ENCODE measurements at places on chromosomes 5 and 9. TPM values are rescaled to one million over a fixed set of nuclear protein-coding genes. Genes with fewer than 3 reads are reported as not detected.

DNA sequence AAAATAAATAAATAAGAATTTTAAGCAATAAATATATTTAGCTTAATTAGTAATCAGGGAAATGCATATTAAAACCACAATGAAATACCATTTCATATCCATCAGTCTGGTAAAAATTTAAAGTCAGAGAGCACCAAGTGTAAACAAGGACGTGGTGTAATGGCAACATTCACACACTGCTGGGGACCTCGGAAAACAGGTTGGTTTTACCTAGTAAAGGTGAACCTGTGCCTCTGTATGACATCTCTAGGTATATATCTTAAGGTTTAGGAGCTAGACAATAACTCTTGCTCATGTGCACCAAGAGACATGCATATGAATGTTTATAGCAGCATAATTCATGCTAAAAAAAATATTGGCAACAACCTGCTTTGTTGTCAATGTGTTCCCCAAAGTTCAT is 29.7 kb downstream of the FNBP1 start:
- H3K27me3 ChIP-seq, result no peaks in the 10 kb centered on the region
- no peaks in the 10 kb centered on the region for H3K4me1 ChIP-seq
- no peak overlapping the region for H3K4me3 ChIP-seq
- H3K27ac ChIP-seq, result no peak overlapping the region
- no peaks in the 10 kb centered on the region for H3K36me3 ChIP-seq

DNA sequence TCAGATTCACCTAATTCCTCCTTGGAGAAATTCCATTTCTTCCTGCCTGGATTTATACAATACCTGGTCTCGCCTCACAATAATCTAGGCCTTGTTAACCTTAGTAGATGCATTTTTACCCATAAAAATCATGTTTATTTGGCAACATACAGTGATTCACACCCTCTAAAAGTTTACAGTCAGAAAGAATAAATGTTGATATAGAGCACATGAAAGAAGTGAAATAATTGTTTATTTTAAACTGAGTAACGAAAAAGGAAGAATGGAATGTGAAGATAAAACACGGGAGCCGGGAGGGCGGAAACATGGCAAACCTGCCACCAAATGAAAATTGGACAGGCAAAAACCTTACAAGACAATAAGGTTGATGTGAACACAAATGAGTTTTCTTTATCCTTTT is 28.9 kb upstream of the KCNN2 start:
- no peaks in the 10 kb centered on the region for H3K36me3 ChIP-seq
- no peak overlapping the region for H3K27ac ChIP-seq
- no peaks in the 10 kb centered on the region for H3K27me3 ChIP-seq
- H3K4me3 ChIP-seq, result no peak overlapping the region
- no peaks in the 10 kb centered on the region for H3K4me1 ChIP-seq
- no peak for DNase-seq

DNA sequence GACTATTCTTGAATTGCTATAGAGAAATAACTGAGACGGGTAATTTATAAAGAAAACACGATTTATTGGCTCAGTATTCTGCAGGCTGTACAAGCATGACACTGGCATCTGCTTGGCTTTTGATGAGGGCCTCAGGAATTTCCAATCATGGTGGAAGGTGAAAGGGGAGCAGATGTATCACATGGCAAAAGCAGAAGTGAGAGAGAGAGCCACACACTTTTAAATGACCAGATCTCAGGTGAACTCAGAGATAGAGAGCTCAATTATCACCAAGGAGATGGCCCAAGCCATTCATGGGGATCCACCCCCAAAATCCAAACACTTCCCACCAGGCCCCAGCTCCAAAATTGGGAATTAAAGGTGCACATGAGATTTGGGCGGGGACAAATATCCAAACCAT is 15.3 kb downstream of the GABRA1 start:
- DNase-seq, result no peak
- no peak overlapping the region for H3K4me3 ChIP-seq
- no peaks in the 10 kb centered on the region for H3K4me1 ChIP-seq

The PGGT1B gene
- 12.6 TPM for total RNA-seq

All from breast epithelium (tissue), 4 donors.